ENCODE measurements at places on chromosomes 3 and 15. TPM values are rescaled to one million over a fixed set of nuclear protein-coding genes. Genes with fewer than 3 reads are reported as not detected.

Gene NR2E3
- total RNA-seq = not detected

Gene SKOR1
- 0.24 TPM for total RNA-seq

DNA sequence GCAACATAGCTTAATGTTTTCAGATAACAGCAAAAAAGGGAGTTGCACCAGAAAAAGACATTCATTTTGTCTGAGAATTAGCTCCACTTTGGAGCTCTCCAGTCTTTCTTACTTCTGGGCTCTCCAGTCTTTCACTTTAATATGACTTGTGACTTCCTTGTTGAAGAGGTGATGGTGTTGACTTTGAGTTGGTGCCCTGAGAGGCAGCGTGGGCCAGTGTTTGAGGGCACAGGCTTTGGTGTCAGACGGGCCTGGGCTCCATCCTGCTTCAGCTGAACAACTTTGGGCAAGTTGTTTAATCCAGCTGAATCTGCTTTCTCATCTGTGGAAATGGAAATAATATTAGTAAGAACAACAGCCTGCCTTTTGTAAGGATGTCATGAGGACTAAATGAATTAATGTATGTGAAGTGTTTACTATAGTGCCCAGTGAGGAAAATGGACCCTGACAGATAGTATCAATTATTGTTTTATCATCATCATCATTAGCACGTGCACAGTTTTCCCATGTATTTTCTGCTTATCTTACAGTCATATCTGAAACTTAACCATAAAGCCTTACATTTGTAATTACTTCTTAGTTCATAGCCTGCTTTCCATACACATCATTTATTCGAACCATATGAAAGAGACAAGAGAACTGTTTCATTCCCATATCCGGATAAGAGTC, 108.4 kb downstream of the PDE8A start:
- no peak for DNase-seq

Gene KBTBD13
- 3.3 TPM for total RNA-seq

- no peak for DNase-seq
Observed at GRCh38 chr3:66280304-66280703, 59.5 kb downstream of the SLC25A26 start.

DNA sequence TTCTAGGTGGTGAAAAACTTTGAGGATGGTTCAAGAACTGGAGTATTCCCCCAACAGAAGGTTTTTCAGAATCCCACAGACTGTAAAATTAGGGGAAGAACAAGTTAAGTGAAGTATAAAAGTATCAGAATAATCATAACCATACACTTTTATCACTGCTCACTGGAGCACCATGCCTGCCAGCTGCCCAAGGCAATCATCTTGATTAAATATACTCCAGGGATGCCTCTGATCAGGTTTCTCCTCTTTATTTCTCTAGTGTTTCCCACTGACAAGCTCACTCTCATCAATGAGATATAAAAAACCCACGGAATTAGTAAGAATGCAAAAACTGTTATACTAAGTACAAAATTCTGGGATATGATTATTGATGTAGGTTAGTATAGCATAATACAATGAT, 108.0 kb downstream of the STAG1 start:
- DNase-seq = no peak

Gene CPNE9
- not detected for total RNA-seq

Gene NR2F2
- total RNA-seq = 21.0 TPM

- DNase-seq = no peak
Observed at GRCh38 chr3:124748560-124749198, 18.4 kb downstream of the UMPS start.

Gene RPL14
- 748 TPM for total RNA-seq

- DNase-seq = no peak
Observed at GRCh38 chr15:81575436-81576123, 201.6 kb upstream of the TMC3 start.

GRCh38 chr15:78405336-78405924, 32.6 kb upstream of the IREB2 start:
- DNase-seq = no peak

DNA sequence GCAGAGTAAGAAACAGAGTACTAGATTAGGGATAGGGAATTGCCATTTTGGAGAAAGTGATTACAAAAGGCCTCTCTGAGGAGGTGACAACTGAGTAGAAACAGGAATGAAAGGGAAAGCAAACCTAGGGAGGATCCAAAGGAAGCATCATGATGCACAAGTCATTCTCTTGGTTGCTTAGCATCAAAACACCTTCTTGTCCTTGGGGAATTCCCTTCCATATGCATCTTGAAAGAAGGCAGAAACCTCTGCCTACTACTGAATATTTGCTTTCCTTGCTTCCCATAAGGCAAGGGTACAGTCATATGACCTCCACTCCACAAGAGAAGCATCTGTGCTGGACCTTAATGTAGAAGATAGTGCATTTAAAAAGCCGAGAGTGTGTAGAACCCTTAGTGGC, 24.1 kb downstream of the GABPB1 start:
- no peak for DNase-seq

Gene EXD1
- total RNA-seq = not detected

Gene GOLGA8J
- not detected for total RNA-seq

DNA sequence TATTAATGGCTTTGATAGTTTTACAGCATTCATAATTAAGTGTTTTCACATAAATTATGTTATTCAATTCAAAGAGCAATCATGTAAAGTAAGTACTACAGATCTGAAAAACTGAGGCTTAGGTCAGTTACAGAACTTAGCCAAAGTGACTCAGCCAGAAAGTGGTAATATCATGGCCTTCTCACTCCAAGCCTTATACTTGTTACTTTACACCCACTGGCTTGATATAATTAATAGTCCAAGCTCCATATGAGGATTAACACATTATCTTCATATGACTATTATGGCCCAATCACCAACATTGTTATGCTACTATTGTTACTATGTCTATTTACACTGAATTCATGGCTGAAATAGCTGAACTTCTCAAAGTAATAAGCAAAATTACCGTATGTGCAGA, 50.7 kb downstream of the TIGIT start:
- no peak for DNase-seq

Gene CFAP92
- total RNA-seq = 0.27 TPM

DNA sequence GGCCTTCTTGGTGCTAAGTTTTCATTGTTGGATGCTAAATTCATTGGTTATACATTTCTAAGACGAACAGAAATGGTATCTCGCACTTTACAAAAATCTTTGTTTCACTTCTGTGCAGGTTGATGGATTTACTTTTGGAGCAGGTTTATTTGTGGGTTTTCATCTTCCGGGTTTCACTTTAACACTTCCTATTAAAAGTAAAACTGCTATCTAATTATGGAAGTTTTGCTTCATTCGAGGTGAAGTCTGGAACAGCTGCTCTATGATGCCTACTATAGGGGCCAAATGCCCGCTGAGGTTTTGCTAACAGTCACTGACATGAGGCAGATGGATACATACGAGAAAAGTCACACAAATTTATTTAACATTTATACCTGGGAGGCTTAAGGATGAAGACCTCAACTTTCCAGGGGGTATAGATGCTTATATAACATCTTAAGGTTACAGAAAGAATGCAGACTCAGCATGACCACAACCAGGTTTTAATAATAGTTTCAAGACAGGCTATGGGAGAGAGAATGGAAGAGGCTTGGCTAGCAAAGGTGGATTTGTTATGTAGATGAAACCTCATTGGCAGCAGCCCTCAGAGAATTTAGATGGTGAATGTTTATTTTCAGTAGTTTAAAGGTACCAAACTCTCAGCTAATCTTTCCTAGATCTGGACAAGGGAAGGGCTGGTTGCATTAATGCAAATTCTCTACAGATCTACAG, 54.2 kb downstream of the OSTN start:
- DNase-seq = no peak

DNA sequence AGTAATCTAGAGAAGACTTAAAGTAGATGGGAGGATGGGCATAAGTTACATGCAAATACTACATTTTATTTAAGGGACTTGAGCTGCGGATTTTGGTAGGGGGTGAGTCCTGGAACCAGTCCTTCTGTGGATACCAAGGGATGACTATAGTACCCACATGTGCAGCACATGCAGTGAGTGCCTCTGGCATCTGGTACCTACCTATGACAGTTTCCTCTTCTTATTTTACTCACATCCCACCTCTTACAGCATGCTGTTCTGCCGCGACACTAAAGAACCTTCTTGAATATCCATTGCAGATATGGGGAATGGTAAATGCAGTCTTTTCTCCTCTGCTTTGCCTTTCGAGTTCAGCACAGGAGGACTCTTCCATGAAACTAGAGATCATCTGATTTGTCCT, 1.7 kb downstream of the TSEN2 start:
- DNase-seq = no peak

GRCh38 chr3:129068291-129068886, 7.8 kb downstream of the GP9 start:
- no peak for DNase-seq

DNA sequence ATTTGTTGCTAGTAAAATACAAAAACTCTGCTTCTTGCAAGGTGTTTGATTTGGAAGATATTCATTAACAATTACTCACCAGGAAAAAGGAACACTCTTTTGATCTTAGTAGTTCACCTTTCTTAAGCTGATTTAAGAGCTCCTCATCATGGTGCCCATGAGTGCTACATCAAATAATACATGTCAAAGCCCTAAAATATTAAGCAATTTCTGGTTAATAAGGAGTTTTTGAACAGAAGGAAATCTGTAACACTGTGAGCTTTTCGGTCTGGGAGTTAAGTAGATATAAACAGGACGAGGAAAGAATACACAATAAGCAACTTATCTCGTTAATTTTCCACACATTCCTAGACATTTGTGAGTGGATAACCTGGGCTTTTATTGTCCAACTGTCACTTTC, 83.9 kb upstream of the DCBLD2 start:
- no peak for DNase-seq

Gene CHRNA7
- 1.1 TPM for total RNA-seq

Measured in cardiac septum (tissue), 1 donor.